ENCODE measurements at places on chromosomes 12 and 14.

GRCh38 chr14:103014466-103015228, 42.7 kb downstream of the CDC42BPB start:
- no peak for DNase-seq

DNA sequence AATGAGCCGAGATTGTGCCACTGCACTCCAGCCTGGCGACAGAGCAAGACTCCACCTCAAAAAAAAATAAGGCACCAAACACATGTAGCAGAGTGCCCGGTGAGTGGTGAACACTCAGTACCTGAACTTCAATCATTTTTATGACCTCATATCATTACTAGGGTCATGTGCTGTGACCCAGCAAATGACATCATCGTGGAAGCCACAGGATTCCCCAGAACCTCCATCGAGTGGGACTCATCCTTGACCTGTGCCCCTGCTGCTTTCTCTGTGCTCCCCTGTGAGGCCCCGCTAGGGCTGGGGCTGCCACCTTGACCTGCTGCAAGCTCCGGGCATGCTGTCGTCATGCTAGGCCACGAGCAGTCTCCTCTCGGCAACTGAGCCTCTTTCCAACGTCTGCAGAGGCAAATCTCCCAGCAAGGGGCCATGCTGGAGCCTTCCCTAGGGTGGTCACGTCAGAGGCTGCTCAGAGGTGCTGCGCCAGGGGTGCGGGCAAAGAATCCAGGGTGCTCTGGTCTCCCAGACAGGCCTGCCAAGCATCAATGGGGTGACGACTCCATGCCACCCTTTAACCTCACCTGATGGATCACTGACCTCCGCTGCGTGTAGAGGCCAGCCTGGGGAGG, 18.5 kb downstream of the GLTP start:
- DNase-seq: no peak

- no peak for DNase-seq
Observed at GRCh38 chr14:101019990-101020710, 116.6 kb upstream of the RTL1 start.

GRCh38 chr14:22265319-22266141, 323.5 kb downstream of the DAD1 start:
- no peak for DNase-seq

GRCh38 chr14:105010891-105011291, 10.0 kb downstream of the CDCA4 start:
- DNase-seq: no peak

DNA sequence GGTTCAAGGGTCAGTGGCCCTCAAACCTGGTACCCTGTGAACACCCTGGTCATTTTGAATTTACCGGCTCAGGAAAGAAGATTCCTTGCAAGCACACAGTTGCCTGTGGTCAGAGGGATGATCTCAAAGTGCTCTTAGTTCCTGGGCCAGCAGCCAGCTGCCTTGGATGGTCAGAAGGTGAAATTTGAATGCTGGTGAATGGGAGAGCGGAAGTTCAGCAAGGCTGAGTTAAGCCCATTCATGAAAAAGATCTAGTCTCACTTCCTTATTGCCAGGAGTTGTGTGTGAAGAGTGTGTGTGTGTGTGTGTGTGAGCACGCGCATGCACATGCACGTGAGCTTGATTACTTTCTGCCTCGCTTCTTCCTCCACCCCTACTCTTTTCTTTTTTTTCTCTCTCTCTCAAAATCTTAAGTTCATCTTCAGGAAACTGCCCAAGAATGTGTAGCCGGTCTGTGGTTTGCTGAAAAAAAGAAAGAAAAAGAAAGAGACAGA, 155.5 kb upstream of the CCND2 start:
- no peak for DNase-seq

GRCh38 chr12:111457071-111457470, 51.3 kb downstream of the SH2B3 start:
- no peak for DNase-seq

DNA sequence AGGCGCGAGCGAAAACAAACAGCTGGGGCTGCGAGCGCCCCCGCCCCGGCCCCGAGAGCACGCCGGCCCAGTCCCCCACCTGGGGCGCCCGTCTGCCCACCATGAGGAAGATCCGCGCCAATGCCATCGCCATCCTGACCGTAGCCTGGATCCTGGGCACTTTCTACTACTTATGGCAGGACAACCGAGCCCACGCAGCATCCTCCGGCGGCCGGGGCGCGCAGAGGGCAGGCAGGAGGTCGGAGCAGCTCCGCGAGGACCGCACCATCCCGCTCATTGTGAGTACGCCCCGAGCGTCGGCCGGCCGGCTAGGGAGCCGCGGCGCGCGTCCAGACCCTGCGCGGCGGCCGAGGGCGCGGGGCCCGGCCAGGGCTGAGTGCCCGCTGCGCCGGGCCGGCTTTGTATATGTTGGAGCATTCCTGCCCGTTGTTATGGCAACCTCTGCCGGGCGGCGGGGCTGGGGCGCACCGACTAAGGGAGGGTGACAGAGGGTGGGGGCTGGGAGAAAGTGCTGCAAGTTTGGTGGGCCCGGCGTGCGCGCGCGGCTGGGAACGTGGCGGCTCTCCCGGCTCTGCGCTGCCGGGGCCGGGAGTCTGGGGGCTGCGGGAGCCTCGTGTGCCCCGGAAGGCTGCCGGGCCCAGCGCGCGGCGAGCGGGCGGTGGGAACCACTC, 367 bp downstream of the GALNT16 start:
- DNase-seq: no peak

DNA sequence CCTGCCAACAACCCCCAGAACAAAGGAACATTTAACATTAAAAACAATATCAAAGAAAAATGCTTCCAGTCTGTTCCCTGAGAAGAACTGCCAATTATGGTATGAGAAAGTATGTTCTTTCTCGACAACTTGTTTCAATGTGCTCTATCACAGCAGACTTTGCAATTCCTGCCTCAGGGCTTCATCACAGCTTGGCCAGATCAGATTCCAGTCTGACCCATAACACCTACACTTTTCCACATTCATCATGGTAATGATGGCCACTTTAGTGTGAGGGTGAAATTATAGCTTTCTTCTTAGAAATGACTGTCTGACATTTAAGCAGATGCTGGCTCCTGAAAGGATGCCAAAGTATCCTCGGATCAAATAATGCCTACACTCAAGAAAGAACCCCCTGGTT, 17.0 kb downstream of the NEK9 start:
- DNase-seq: no peak

GRCh38 chr14:103544388-103545218, 15.6 kb downstream of the TRMT61A start:
- DNase-seq: no peak

Measured in activated naive CD4-positive, alpha-beta T cell (primary cell).